ENCODE measurements at places on chromosomes 13 and 19.
A peak's percentile ranks its signal among the peaks of the same experiment; 100 is the strongest.

DNA sequence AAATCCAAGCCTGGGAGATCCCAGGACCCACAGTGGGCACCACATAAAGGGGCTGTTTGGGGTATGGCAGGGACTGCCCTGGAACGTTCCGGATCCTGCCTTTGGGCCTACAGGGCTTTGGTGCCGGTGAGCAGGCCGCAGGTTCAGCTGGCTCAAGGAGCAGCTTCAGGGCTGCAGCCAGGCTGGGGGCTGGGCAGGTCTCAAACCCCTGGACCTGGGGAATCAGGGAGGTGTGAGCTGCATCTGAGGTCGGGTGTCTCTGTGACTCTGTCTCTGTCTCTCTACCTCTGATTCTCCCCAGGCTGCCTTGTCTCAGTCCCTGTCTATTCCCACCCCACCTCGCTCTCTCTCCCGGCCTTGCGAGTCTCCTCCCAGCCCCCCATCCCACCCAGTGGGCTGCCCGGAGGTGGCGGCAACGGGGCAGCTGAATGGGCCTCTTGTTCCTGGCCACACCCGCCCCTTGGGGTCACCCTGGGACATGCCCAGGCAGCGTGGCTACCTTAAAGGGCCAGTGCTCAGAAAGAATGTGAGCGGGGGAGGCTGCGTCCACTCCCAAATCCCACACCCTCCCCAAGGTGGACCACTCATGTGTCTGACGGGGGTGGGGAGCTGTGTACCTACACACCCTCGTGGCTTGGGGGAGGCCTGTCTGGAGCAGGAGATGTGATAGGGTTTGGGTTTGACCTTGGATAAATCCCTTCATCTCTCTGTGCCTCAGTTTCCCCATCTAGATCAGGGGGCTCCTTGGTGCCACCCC lies 31.1 kb downstream of the NFIC start:
- DNase-seq: peak; percentile 13

DNA sequence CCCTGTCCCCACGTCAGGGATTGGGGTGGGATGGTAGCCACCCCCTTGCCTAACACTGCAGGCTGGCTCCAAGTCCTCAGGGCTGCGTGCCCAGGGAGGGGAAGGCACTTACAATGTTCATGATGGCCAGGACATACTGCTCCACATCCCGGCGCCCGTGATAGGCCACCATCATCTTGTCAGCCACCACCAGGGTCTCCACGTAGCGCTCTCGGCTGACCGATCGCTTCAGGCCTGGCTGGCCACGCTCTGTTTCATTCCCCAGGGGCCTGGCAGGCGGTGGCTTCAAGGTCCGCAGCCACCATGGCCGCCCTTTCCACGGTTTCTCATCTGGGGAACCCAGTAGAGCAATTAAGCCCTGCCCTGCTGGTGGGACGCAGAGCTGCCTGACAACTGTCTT lies 9.7 kb downstream of the ADAMTS10 start:
- DNase-seq: no peak

DNA sequence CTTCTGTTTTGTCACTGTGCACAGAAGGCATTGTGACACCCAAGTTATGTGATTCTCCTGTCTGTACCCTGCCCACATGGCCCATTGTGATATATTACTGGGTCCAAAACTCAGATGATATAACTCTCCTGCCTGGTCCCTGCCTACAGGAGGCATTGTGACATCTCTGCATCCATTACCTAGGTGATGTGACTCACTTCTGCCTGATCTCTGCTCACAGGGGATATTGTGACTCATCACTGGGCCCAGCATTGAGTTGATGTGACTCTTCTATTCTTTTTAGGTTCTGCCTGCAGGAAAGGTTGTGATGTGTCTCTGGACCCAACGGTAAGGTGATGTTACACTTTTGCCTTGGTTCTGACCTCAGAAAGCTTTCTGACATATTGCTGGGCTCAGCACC lies 67.9 kb upstream of the ZNF724 start:
- DNase-seq: peak; percentile 6

- no peak for DNase-seq
Measured at GRCh38 chr19:1351381-1351851, 32.3 kb upstream of the NDUFS7 start.

- peak; percentile 36 for DNase-seq
Measured at GRCh38 chr13:51714663-51715168, 89.2 kb downstream of the DHRS12 start.

GRCh38 chr19:13190781-13191540 lies 40.8 kb downstream of the IER2 start:
- DNase-seq: no peak

GRCh38 chr13:100130092-100130491 lies 41.2 kb downstream of the PCCA start:
- no peak for DNase-seq

DNA sequence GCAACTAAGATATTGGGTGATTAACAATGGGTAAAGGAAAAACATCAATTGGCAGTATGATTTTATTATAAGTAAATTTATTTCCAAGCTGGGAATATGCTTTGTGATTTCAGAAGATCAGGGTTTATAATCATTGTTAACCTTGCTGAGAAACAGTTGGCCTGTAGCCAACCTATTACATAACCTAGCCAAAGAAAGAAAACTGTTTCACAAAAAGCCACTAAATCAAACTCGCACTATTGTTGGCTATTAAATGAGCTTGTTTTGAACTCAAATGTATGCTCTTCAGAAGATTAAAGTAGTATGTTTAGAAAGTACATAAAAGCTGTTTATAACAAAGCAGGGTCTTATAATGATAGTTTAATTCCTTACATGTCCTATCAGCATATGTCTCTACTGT lies 151.7 kb downstream of the LHFPL6 start:
- no peak for DNase-seq
